ENCODE measurements at places on chromosomes 2 and 18.
A peak's percentile ranks its signal among the peaks of the same experiment; 100 is the strongest.

DNA sequence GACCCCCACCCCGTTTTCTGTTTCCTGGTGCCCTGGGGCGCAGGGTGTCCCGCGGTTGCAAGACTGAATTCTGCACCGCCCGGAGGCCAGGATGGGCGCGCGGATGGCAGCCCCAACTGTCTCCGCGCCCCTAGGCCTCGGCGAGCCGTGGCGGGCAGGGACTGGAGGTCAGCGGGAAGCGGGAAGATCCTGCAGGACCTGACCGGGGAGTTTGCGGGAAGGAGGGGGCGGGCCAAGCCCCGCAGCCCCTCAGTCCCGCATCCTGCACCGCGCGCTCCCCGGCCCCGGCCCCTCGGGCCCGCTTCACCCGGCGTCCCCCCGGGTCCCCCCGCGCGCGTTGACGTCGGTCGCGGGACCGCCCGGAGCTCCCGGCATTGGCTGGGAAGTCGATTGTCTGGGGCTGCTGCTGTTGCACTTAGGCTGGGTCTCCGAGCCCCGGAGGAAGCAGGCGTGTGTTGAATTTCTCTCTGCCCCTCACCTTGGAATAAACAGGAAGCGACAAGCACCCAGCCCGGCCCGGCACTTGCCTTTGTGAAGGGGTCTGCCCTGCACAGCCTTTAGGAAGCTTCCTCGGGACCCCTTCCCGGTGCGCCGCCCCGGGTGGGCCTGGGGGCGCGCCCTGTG lies at the start of gene LDLRAD4:
Gene LDLRAD4, plus strand, starts transcription at position 393 of the 624 bp plus-strand sequence.
- DNase-seq: no peak

DNA sequence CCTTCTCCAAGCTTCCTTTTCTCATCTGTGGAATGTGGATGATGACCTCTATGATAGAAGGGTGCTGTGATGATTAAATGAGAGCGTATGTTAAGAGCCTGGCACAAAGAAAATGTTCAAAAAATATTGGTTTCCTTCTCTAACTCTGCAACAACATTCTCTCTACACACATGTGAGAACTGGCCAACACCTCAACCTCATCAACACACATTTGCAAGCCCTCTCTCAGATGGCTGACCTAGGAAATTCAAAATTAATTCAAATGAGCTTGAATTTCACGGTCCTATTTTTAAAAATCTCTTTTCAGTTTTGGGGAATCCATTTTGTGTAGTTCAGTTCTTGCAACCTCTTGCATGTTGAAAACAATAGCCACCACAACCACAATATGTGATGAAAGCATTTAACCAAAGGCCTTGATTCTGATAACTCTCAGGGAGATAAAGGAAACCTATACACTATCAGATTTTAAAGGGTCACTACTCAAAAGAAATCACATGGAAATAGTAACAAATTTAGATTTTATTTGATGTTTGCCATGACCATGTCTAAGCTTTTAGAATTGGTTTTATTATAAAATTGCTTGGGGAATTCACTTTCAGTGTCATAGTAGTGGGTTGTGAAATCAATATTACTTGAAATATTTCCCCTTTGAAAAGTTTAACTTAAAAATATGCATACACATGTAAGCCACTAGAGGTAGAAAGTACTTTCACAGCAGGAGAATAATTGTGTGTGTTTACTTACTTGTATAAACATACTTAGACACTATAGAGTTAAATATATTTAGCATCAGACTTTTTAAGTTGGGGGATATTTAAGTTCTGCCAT lies 16.6 kb upstream of the NABP1 start:
- DNase-seq: no peak

DNA sequence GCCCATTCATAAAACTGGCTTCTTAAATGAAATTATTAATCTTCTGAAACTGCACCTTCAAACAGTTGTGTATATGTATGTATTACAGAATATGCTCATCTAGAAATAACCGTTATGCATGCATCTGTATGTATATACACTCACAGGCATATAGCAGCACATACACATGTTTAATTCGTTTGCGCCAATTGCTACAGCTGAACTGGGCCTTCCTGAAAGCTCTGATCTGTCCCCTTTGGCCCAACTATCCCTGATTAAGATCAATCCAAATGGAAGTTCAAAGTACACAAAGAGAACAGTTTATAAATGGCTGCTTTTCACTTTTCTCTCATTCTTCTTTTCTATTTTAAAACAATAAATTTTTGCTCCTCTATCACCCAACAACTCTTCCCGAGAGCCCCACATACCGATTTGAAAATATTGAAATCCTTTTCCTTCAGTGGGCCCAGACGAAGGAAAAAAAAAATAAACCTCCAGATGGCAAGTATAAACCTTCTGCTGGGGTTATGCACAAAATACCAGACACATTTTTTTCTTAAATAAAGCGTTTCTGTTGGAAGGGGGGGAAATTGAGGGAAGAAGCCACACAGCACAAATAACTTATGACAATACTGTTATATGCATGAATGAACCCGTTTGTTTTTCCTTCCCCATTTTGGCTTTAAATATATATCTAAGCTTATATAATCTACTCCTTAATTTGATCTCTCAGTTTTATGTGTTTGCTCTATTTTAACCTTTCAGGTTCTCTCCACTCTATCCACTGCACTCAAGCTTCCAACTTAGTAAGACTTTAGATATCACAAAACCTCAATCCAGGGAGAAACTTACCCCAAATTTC lies 267.3 kb downstream of the TCF4 start:
- no peak for DNase-seq

DNA sequence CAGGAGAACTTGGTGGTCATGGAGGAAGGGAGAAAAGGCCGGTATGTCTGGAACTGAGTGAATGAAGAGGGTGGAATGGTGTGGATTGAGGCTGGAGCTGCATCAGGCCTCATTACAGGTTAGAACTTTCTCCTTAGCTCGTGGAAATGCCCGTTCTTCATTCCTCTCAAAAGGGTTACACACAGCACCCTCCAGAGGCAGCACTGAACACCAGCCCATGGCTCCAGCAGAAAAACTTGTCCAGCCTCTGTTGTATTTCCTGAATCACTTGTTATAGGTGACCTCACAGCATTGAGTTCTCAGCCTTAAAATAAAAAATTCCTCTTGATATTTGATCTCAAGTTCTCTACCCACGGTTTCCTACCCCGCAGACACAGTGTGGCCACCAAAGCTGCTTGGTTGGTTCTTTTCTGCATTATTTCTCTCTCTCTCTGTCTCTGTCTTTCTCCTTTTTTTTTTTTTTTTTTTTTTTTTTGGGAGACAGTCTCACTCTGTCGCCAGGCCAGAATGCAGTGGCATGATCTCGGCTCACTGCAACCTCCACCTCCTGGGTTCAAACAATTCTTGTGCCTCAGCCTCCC lies 89.6 kb downstream of the ITGB1BP1 start:
- DNase-seq: peak; percentile 75

DNA sequence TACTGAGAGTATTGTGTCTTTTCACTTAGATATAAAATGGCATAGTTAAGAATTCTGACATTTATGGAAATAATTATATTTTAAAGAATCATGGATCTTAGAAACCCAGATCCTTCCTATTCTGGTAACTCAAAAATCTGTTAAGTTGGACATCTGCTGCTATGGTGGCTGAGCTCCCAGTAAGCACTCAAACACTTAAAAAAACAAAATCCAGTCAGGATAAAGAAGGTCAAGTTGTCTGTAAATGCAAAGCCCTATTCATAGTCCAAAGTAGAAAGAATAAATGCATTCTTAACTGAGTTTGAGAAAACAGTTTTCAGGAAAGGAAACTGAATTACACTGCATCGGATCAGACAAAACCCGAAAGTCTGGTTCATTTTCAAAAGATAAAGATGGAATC lies 35.6 kb downstream of the EIF2AK3 start:
- no peak for DNase-seq

- no peak for DNase-seq
Measured at GRCh38 chr2:54372361-54372760, 83.8 kb upstream of the SPTBN1 start.

- DNase-seq: no peak
Measured at GRCh38 chr18:74540652-74541421, 6.5 kb downstream of the CNDP1 start.

- DNase-seq: no peak
Measured at GRCh38 chr2:112754564-112754963, 9.8 kb downstream of the CKAP2L start.

GRCh38 chr2:105005181-105005951 lies 32.5 kb upstream of the MRPS9 start:
- DNase-seq: no peak

DNA sequence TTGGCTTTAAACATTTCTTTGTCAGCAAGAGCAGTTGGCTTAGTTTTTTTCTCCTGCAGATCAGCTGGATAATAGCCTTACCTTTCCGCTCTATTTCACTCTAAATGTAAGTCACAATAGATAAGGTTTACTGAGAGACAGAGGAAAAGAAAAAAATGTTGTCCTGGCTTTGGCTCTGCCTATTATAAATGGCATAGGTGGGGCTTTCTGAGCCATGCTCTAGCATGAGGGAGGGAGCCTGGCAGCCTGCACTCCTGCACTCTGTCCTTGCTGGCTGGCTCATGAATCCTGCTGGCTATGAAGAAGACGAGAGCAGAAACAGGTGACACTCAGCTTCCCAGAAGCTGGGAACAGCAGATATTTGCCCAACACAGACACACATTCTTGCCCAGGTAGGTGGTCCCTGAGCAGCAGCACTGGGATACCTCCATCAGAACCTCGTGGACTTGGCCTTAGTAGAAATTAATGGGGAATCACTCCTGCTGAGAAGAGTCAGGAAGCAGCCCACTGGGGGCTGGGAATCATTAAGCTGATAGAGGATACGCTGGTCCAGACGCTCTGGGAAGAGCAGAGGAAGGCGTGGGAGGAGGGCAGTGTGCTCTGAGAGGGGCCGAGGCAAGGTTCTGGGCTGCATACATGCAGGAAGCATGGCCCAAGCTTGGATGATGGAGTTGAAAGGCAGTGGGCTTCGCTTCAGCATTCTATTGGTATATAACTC lies 514.4 kb upstream of the HS6ST1 start:
- no peak for DNase-seq

DNA sequence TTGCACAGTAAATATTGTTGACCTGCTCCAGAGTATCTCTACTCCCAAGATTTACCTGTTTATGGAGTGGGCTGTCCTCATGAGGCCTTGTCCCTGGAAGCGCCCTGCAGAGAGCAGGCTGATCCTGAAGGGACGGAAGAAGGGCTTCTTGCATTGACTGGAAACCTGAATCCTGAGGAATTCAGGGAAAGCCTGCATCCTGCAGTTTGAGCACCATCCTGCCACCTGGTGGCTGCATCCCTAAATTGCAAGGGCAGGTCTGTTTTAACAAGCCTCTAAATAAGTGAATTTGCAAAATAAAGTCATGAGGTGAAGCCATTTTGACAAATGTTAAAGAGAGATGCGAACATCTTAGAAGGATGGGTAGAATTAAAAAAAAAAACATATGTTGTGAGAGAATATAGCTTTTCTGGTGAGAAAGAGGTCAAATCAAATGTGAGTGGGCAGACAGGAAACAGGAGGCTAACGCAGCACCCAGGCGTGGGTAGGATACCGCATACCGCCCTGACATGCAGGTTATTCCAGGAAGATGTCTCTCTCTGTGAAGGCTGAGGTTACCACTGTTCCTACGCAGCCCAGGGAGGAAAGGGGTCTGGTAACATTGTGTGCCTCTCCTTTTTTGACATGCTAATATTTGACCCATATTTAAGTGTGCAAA lies 754.9 kb downstream of the RNF144A start:
- DNase-seq: peak; percentile 8

DNA sequence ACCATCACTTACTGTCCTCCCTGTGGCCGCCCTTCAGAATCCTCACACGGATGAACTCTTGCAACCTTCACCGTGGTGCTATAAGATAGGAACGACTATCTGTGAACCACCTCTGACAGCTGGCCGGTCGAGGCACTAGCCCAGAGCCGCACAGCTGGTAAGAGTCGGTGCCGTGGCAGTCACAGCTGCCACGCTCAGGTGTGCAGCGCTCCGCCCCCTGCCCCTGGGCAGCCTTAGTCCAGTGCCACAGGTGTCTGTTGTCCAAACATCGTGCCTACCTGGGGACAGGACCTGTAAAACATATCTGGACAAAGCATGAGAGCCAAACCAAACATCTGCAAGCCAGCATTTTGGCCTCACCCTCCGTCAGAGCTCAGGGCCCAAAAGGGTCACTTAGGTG lies 55.3 kb upstream of the SALL3 start:
- no peak for DNase-seq

- no peak for DNase-seq
Measured at GRCh38 chr18:78721981-78722380, 257.6 kb upstream of the SALL3 start.
